ENCODE measurements at places on chromosomes 12 and 14.

GRCh38 chr12:108198043-108198442, 69.0 kb downstream of the WSCD2 start:
- DNase-seq = no peak

DNA sequence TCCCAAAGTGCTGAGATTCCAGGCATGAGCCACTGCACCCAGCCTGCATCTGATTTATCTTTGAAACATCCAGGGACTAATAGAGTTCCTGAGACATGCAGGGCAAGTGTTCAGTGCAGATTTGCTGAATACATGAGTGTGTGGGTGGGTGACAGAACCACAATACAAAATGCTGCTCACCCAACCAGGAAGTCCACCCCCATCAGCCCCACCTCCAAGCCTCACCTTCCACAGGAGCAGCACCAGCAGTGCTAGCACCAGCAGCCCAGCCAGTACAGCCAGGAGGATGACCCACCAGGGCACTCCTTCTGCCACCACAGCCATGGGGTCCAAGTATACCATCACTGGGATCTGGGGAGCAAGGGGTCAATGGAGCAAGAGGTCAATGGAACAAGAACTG, 20.0 kb downstream of the ITGA7 start:
- no peak for DNase-seq

GRCh38 chr14:74942608-74943007, 12.8 kb downstream of the PGF start:
- DNase-seq = no peak

- DNase-seq = no peak
These were observed 251.7 kb downstream of the PDZRN4 start for GRCh38 chr12:41439801-41440200.

GRCh38 chr12:89424389-89424788, 72.1 kb upstream of the DUSP6 start:
- no peak for DNase-seq

DNA sequence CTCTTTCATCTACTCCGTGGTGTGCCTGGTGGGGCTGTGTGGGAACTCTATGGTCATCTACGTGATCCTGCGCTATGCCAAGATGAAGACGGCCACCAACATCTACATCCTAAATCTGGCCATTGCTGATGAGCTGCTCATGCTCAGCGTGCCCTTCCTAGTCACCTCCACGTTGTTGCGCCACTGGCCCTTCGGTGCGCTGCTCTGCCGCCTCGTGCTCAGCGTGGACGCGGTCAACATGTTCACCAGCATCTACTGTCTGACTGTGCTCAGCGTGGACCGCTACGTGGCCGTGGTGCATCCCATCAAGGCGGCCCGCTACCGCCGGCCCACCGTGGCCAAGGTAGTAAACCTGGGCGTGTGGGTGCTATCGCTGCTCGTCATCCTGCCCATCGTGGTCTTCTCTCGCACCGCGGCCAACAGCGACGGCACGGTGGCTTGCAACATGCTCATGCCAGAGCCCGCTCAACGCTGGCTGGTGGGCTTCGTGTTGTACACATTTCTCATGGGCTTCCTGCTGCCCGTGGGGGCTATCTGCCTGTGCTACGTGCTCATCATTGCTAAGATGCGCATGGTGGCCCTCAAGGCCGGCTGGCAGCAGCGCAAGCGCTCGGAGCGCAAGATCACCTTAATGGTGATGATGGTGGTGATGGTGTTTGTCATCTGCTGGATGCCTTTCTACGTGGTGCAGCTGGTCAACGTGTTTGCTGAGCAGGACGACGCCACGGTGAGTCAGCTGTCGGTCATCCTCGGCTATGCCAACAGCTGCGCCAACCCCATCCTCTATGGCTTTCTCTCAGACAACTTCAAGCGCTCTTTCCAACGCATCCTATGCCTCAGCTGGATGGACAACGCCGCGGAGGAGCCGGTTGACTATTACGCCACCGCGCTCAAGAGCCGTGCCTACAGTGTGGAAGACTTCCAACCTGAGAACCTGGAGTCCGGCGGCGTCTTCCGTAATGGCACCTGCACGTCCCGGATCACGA, 2.2 kb downstream of the SSTR1 start:
- no peak for DNase-seq

DNA sequence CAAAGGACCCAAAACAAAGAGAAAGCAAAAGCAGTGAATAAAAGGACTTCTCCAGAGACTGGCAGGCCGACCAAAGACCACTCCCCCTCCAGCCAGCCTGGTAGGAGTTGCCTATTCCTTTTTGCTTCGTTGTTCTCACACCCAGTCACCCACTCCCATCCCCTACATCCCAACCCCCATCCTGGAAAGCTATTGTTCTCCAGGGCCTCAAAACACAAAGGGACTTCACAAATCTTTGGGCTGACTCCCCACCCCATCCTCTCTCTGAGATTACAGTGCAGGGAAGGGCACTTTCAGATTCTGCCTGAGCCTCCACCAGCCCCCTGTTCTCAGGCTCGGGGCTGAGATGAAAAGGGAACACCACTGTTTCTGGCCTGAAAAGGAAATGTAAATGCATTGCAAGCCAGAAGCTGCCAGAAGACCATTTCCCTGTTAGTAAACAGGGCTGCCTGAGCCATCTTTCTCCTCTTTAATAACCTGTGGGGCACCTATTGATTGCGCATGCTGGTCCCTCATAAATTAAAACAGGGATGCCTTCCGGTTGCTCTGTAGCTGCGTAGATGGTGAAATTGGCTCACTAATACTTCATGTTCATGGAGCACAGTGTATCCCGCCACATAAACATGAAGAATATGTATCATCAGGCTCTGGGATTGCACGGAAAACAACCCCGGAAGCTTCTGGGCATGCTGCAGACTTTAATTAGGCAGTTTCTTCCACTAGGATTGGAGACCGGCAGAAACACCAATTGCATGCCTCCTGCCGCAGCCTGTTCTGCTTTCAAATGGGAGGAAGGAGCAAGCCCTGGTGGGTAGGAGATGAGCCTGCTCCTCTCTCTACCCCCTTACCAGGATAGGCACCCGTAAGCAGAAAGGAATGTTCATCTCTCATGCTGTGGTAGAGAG, 130.3 kb upstream of the FUT8 start:
- DNase-seq = no peak

- no peak for DNase-seq
These were observed 38.6 kb downstream of the CCDC88C start for GRCh38 chr14:91378930-91379578.

- DNase-seq = no peak
These were observed 12.7 kb downstream of the SPTLC2 start for GRCh38 chr14:77603654-77604255.

DNA sequence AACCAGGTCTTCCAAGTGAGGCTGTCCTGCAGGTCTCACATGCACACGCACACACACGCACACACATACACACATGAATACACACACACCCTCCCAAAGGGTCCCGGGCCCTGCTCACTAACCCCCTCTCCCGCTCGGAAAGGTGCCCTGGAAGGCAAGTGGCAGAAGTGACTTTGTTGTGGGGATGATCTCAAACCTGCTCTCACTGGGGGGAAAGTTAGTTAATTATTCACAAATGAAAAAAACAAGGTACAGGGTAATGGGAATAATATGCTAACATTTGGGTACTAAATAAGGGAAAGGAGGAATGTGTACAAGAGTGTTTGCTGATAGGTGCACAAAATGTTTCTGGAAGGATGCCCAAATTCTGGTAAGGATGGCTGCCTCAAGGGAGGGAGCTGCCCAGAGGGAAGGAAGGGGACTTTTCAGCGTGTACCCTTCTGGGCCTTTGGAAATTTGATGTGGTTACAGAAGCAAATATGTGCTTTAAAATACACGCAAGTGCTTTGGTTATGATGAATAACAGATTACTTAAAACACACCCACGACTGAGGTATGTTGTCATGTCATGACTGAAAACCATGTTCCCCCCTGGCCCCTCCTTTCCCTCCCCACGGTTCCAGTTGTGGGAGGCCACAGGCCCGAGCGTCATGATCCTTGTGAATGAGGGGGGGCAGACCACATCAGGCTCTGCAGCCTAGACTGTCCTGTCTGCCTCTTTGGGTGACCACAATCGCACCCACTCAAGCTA, 43.3 kb upstream of the PLEKHG6 start:
- no peak for DNase-seq

DNA sequence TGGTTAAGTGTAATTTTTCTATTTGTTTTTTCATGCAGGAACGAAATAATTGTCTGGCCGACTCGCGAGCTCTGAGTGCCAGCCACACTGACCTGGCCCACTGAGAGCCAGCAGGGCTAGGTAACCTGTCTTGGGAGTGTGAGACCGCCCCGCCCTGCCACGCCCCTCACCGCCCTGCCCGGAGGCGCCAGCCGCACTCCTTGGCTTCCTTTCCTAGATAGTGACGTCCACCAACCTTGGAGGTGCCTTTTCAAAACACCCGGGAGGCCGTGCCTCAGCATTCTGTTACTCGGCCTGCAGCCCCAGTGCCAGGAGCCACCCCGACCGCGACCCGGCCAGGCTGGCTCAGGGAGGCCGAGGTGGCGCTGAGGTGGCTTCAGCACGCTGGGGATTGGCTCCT, 21.7 kb downstream of the XRCC3 start:
- DNase-seq = no peak

DNA sequence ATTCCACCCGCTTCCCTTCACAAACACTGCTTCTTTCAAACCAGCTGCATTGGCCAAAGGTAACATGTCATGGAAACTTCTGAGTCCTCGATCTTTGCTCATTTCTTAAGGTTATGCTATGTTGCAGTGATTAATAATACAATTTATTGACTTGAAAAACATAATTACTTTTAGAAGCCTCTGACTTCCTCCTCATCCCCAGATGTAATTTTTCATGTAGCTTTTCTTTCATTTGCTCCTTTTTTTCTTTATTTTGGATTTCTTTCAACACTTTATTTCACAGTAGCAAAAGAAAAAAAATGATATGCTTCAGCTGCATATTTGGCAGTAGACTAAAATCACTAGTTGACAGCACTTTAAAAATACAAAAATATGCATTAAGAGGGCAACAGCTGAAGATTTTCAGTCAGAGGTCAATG, 116.2 kb downstream of the LRRIQ1 start:
- peak; percentile 67 for DNase-seq

DNA sequence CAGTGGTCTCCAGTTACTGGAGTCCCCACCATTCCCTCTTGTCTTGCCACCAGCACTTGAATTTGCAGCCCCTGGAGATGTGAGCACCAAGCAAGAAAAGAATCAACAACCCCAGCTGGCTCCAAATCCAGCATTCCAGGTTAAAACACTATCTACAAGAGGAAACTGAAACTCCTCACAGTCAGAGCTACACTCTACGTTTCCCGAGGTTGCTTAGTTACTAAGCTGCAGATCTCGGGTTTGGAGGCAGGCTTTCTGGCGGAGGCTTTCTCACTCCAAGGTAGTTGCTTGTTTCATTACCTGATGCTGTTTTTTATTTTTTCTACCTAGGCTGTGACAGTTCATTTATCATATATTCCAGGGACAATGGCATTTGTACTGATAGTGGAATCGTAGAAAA, 248.1 kb downstream of the GLT1D1 start:
- DNase-seq = no peak

DNA sequence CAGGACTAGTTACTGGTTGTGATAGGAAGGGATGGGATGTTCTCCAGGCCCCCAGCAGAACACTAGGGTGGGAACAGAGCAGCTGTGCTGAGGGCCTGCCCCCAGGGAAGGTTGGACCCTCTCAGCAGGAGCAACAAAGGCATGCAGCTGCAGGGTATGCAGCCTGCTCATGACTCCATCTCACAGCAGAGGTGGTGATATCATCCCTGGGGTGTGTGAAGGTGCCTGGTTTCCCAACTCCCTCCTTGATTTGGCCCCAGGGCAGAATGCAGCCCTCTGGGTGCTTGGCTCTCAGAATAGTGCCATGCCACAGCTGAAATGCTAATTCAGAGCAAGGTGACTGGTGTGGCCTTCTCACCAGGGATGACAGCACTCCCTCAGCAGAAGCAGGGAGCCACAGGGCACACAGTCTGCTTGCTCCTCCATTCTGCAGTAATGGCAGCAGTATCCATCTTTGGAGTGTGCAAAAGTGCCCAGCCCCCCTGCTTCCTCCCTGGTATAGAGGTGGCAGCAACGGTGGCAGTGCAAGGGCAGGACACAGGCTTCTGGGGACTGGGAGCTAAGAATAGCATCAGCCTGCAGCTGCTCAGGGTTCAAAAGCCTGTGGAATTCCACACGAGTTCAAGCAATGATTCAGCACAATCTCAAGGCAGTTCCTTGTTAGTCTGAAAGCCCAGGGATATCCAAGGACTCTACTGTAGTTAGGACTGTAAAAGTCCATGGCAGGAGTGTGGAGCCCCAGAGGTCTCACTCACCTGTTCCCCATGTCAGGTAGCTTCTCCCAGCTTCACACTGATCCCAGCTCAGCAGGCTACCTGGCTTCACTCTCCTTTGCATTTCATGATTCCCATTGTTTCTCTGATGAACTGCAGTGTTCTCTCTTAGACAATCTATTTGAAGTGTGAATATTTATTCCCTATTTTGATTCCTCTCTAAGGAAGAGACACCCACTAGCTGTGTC, 298.1 kb upstream of the FOXG1 start:
- DNase-seq = no peak

GRCh38 chr14:96180043-96180874, 24.4 kb upstream of the BDKRB2 start:
- DNase-seq = no peak

DNA sequence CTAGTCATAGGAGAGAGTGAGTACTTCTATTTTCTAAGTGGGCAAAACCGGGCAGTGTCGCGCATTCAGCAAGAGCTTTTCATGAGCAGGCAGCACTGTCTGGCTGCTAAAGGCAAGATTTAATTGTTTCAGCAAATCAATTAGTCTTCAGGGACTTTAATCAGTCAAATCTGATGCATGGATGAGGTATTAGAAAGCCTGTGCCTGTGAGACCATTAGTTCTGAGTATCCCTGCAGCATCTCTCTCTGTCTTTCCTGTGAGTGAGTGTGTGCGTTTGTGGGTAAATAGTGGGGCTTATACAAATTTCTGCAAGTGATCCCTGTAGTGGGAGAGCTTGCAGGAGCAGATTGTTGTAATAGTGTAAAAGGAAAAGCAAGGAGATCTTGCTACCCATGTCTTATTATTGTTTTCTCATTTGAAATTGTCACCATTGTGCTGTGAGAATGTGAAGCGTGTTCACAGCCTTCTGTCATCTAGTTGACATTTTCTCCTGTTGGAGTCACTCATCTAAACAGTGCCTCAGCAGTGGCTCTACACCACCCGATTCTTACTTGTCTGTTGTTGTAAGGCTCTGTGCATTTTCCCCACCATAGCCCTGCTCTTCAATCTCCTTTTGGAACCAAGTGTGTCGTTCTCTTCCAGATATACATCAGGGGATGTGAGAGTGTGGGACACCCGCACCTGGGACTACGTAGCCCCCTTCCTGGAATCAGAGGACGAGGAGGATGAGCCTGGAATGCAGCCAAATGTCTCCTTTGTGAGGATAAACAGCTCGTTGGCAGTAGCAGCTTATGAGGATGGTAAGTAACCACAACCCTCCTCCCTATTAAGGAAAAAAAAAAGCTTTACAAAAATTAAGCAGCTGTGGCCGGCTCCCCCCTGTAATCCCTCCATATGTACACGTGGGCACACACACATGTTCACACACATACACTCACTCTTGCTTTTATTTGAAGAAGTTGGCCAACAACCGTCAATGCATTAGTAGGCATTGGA, 53.6 kb downstream of the FBXW8 start:
- no peak for DNase-seq

DNA sequence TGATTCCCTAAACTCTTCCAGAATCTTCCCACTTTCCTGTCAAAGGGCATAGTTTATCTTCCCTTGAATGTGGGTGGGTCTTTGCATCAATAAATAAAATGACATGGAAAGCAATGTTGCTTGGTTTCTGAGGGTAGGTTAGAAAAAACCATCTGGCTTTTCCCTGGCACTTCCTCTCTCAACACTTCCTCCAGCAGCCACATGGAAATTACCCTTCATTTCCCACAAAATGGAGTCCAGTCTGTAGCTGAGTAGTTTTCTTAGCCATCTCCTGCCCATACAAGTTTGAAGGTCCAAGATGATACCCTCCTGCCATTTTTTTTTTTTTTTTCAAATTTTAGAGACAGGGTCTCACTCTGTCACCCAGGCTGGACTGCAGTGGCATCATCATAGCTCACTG, 11.1 kb upstream of the NDUFA12 start:
- DNase-seq = no peak
